Transverse colon (tissue), 4 donors: ENCODE measurements at places on chromosomes 5 and 9. TPM values are rescaled to one million over a fixed set of nuclear protein-coding genes. Genes with fewer than 3 reads are reported as not detected.

SPEF2 gene
- not detected for total RNA-seq

- DNase-seq = no peak
These were observed 22.4 kb upstream of the STRBP start for GRCh38 chr9:123290764-123291163.

BRINP1 gene
- 0.27 TPM for total RNA-seq

DNA sequence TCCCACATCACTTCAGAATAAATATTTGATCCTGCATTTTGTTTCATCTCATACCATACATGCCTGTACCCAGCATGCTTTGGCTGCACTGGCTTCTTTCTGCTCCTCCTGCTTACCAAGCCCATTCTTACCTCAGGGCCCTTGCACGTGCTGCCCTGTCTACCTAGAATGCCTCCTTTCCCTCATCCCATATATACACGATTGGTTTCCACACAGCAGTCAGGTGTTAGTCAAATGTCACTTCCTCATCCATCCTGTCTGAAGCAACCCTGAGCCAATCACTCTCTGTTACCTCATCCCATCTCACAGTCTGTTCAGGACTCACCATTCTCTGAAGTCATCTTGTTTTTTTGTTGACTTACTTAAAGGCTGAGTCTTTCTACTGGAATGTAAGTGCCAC is 30.3 kb downstream of the CAST start:
- no peak for DNase-seq

MEIKIN gene
- not detected for total RNA-seq

DNA sequence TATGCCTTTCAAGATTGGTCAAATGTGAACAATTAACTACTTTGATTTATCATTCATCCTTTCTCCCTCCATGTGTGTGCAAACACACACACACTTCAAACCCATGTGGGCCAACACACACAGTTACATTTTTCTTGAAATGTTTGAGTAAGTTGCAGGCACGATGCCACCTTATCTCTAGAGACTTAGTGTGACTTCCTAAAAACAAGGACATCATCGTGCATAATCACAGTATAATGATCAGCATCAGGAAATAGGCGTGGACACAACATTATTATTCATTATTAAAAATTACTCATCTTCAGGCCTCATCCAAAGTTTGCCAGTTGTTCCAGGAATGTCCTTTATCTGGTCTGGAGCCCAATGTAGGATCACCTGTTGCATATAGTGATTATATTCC is 209.5 kb downstream of the GNA14 start:
- no peak for DNase-seq

DNA sequence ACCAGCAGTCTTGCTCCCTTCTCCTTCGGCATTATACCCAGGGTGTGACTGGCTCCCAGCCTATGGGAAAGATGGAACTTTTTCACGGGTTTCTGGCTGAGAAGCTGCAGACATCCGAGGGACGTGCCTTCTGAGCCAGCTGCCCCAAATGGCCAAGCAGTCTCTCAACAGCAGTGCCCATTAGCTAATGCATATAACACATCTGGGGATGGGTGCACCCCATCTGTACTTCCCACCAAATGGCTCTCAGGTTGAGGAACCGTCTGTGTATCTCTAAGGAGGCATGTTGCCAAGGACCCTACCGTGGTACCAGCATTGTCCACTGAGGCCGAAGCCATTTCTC is 25.0 kb downstream of the C5orf15 start:
- DNase-seq = no peak

DNA sequence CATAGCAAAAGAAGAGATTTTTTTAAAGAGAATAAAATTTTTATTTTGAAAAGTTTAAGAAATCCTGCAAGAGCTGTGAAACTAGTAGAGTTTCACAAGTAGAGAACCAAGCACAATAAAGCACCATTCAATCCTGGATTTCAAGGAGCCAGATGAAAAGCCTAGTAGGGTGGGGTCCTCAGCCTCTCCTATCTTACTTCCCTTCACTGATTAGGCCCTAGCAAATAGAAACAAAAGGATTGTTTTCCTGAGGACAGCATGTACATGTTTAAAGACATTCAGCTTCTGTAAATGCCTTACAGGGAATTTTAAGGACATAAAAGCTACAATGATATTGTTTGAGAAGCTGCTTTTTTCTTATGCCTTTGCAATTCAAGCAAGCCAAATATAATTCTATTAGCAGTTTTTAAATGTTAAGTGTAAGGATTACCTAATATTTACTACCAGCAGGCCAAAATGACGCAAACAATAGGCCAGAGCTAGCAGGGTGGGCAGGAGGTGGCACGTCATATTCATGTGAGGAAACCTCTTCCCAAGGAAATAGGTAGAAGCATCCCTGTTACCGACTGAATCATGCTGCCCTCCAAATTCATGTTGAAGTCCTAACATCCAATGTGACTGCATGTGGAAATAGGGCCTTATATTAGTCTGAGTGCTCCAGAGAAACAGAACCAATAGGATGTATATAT is 337.6 kb downstream of the MLLT3 start:
- DNase-seq = no peak

SLC34A3 gene
- not detected for total RNA-seq

- no peak for DNase-seq
These were observed 241.4 kb downstream of the ARHGAP26 start for GRCh38 chr5:143011585-143011984.

BSPRY gene
- 35.6 TPM for total RNA-seq

HRH2 gene
- 1.5 TPM for total RNA-seq

DNA sequence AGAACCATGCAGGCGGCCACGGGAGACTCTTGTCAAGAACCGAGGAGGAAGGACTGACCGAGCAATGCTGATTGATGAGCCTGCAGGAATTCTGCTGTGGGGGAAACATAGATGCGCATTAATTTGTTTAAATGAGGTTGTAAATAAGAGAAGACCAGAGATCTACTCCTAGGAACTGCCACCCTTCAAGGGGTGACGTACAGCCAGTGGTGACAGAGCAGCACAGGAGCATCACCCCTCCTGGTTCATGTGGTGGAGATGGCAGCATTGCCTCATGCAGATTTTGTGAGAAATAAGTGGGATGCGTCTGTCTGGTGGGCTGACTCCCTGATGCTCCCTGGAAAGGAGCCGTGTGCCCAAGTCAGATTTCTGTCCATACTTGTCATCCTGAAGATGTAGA is 22.2 kb downstream of the SRD5A1 start:
- DNase-seq = no peak

GRCh38 chr5:9626955-9627354 is 3.2 kb downstream of the TAS2R1 start:
- no peak for DNase-seq

PCDHAC2 gene
- total RNA-seq = 0.41 TPM

- DNase-seq = no peak
These were observed 40.0 kb upstream of the SLC44A1 start for GRCh38 chr9:105204416-105204815.

C6 gene
- 1.9 TPM for total RNA-seq

- peak; percentile 33 for DNase-seq
These were observed 664.8 kb upstream of the ZNF608 start for GRCh38 chr5:125411071-125411743.

EGFLAM gene
- total RNA-seq = 0.41 TPM

C9orf153 gene
- not detected for total RNA-seq

TSSK1B gene
- 0.20 TPM for total RNA-seq

GRCh38 chr5:100780376-100780870 is 122.7 kb downstream of the ST8SIA4 start:
- DNase-seq = no peak

DNA sequence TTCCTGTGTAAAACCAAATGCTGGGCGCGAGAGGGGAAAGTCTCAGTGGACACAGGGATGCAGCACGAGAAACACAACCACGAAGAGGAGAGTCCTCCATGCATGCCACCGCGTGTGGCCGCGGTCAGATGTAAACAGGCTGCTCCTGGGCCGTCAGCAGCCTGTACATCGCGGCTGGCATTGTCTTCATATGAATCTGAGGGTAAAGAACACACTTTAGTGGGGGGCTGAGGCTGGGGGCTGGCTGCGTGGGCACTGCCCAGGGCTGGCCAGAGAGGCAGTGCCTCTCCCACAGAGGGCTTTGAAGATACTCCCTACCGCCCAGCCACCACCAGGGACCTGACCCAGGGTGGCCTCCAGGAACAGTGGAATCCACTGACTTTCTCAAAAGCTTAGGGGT is 106.2 kb downstream of the ENTREP1 start:
- DNase-seq = no peak

- DNase-seq = no peak
These were observed 303.8 kb upstream of the IRX4 start for GRCh38 chr5:2186472-2187015.

ADGRD2 gene
- total RNA-seq = not detected

- no peak for DNase-seq
These were observed 118.7 kb downstream of the PJA2 start for GRCh38 chr5:109291090-109291489.

STK10 gene
- 62.5 TPM for total RNA-seq

DNA sequence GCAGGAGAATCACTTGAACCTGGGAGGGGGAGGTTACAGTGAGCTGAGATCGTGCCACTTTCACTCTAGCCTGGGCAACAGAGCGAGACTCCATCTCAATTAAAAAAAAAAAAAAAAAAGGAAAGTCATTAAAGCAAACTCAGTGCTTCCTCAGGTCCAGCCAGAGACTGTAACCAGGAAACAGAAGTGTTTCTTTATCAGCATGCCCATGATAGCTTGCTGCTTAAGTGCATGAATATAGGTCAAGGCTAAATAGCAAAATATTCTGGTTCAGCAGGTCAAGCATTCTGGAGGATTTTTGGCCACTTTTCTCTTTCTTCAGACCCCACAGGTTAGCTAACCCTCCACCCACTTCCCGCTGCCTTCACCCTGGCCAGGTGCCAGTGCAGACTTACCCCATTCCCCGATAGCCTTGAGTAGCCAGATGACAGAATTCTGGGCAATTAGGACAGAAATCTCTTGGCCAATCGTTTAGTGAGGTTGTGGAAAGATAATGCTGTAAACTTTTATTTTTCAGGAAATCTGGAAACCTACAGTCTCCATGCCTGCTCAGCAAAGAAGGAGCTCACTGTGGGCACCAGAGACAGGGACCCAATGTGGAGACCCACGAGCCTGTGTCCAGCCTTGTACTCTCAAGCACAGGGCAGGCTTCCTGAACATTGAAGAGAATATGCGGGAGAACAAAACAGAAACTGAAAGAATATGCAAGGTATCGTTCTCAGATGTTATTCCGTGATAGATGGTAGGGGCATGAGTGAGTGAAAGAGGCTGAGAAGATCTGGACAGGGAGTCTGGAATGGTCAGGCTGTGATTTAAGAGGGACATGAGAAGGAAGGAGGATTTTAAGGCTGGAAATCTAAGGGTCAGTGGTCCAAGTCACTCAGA is 4.2 kb upstream of the UGT3A2 start:
- no peak for DNase-seq

DNA sequence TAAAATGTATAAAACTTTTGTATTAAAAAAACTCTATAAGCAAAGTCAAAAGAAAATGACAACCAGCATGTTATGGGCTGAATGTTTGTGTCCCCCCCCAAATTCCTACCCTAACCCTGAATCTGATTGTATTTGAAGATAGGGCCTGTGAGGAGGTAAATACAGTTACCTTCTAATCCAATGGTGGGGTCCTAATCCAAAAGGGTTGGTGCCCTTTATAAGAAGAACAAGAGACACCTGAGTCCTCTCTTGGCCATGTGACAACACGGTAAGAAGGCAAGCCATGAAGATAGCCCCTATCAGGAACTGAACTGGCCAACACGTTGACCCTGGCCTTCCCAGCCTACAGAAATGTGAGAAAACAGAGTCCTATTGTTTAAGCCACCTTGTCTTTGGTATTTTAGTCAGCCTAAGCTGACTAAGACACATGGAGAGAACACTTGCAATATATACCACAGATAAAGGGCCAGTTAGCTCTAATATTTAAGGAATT is 49.7 kb upstream of the AKNA start:
- no peak for DNase-seq

RGS7BP gene
- total RNA-seq = 0.41 TPM

- DNase-seq = no peak
These were observed 3.7 kb upstream of the ENTPD2 start for GRCh38 chr9:137057545-137057944.

GRCh38 chr5:107809201-107810034 is 138.7 kb upstream of the EFNA5 start:
- no peak for DNase-seq

SKP2 gene
- 10.4 TPM for total RNA-seq
